ENCODE measurements at places on chromosomes 4 and X. TPM values are rescaled to one million over a fixed set of nuclear protein-coding genes. Genes with fewer than 3 reads are reported as not detected.

The CXorf51A gene
- not detected for total RNA-seq

The VCX gene
- total RNA-seq: not detected

The ARHGAP36 gene
- total RNA-seq: not detected

The ARSJ gene
- 6.5 TPM for total RNA-seq

Data from mucosa of descending colon (tissue), 3 donors.